Inflammatory macrophage treated with lipopolysaccharide for 4 hours (primary cell): ENCODE measurements at places on chromosomes 6 and 20.
A peak's percentile ranks its signal among the peaks of the same experiment; 100 is the strongest.

DNA sequence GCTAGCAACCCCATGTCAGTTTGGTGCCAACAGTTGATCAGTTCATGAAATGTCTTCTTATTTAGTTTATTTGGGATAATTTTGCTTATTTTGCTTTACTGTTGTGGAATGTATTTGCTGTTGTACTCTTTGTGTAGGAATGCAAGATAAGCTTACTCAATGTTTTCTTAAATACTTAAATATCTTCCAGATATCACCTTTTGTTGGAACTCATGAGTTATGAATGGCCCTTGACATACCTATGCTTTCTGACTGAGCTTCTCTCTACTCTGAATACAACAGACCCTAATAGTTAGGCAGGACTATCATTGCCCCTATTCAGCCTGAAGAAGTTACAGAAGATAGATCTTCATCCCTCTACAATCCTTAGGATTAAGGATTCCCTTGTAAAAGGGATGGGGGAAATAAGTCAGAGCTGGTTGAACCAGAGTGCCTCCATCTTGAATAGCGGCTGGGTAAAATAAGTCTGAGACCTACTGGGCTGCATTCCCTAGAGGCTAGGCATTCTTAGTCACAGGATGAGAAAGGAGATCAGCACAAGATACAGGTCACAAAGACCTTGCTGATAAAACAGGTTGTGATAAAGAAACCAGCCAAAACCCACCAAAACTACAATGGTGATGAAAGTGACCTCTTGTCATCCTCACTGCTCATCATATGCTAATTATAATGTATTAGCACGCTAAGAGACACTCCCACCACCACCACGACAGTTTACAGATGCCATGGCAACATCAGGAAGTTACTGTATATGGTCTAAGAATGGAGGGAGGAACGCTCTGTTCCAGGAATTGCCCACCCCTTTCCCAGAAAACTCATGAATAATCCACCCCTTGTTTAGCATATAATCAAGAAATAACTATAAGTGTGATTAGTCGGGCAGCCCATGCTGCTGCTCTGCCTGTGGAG lies 196.9 kb downstream of the AKAP7 start:
- no peak for DNase-seq

- DNase-seq: no peak
Measured at GRCh38 chr6:14510038-14510437, 392.5 kb downstream of the CD83 start.

GRCh38 chr6:159203304-159204005 lies 34.3 kb downstream of the FNDC1 start:
- DNase-seq: no peak

GRCh38 chr20:361561-361960 lies 14.7 kb downstream of the NRSN2 start:
- no peak for DNase-seq

DNA sequence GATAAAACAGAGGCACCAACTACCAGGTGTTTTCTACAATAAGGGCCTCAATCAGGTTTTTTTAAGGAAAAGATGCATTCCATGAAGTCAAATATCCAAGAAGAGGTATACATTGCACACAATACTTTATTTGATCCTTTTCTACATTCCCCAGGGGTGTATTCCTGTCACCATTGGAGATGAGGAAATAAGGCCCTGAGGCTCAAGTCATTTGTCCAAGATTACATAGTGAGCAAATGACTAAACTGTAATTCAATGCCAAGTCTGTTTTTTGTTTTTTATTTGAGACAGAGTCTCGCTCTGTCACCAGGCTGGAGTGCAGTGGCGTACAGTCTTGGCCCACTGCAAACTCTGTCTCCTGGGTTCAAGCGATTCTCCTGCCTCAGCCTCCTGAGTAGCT lies 69.2 kb upstream of the CDYL start:
- no peak for DNase-seq

GRCh38 chr20:60057866-60058807 lies 99.9 kb downstream of the CDH26 start:
- peak; percentile 60 for DNase-seq

DNA sequence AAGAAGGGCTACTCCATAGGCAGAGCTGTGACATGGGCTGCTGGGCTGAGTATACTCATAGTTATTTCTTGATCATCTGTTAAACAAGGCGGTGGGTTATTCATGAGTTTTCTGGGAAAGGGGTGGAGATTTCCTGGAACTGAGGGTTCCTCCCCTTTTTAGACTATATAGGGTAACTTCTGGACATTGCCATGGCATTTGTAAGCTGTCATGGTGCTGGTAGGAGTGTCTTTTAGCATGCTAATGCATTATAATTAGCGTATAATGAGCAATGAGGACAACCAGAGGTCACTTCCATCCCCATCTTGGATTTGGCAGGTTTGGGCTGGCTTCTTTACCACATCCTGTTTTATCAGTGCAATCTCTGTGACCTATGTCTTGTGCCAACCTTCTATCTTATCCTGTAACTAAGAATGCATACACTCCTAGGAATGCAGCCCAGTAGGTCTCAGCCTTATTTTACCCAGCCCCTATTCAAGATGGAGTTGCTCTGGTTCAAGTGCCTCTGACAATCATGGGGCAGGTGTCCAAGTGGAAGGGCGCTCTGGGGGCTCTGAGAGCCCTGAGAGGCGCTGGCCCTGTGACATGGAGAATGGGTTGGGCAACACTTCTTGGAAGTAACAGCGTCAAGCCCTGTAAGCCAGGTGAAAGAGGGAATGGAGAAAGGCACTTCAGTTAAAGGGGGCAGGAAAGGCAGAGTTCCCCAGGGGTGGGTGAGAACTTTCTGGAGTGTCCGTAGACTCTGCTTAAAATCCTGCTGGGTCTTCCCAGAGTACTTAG lies 354.2 kb upstream of the SULF2 start:
- DNase-seq: no peak

GRCh38 chr6:118101831-118102345 lies 194.8 kb downstream of the SLC35F1 start:
- DNase-seq: no peak

- no peak for DNase-seq
Measured at GRCh38 chr20:16111852-16112412, 461.3 kb downstream of the KIF16B start.

GRCh38 chr20:61307686-61308476 lies 55.8 kb downstream of the CDH4 start:
- DNase-seq: no peak

DNA sequence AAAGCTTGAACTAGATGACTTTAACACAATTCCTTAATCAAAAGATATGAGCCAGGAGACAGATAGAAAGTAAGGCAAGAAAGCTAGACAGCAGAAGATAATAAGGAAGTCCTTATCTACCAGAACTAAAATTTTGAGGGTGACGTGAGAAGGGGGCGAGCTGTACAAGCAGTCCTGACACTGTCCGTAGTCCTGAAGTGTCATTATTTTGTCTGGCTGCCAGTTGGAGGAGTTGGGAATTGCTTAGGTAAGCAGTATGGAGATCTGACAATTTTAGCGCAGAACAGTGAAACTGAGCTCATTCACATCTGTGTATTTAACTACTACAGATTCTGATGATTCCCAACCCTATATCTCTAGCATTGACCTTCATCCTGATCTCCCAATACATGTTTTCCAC lies 25.8 kb upstream of the CEP85L start:
- no peak for DNase-seq

DNA sequence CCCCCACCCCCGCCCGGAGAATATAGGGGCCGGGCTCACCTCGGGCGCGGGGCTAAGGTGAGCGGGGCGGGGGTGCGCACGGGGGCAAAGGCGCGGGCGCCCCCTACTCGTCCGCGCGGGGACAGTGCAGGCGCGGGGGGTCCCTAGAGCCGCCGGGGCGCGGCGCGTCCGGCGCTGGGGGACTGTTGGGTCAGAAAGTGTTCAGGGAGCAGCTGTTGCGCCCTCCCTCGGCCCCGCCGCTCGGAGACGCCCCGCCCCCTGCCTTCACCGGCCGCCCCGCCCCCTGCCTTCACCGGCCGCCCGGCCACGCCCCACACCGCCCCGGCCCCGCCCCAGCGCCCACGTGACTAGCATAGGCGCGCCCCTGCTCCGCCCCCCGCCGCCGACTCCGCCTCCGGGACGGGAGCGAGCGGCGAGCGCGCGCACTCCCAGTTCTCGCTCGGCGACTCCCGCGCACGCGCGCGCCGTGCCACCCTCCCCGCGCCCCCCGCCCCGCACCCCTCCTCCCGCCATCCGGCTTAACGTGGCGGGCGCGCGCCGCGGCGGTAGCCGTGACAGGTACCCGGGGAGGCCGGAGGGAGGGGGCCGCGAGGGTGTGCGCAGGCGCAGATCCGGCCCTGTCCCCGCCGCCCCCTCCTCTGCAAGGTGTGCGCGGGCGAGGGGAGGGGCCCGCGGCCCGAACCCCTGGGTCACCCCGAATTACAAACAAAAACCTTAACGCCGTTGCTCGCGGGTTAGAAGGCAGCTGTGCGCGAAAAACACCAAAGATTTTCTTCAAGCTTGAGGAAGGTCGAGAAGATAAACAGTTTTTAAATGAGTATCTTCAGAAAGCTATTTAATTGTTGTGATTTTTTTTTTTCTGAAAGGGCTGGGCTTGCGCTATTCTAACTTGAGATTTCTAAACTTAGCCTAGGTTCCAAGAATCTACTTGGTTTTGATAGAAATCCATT lies 704 bp upstream of the ZNF217 start:
- DNase-seq: peak; percentile 88

DNA sequence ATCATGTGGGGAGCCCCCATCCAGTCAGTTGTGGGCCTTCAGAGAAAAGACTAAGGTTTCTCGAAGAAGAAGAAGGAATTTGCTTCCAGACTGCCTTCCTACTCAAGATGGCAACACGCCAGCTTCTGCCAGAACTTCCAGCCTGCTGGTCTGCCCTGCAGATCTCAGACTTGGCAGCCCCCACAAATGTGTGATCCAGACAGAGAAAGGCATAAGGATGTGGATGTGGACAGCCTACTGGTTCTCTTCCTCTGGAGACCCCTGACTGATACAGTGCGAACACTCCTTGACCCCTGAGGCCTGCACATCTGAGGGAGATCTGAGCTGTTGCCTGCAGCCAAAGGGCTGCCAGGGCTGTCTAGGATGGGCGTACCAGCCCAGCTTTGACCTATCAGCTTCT lies 8.6 kb downstream of the GABRR1 start:
- DNase-seq: no peak

DNA sequence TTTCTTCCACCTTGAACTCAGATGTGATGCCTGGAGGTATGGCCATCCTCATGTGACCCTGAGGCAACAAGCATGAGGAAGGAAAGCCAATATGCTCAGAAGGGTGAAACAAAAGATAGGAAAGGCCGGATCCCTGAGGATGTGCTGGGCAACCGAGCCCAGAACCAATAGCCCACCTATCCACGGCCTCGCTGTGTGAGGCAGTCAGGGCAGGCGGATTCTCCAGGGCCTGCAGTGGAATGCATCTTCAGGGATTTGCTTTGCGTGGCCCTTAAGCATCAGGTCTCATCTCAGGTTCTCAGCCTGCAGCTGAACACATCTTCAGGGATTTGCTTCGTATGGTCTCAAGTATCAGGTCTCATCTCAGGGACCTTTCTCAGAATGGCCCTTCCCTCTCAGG lies 139.8 kb downstream of the ANKRD60 start:
- no peak for DNase-seq

- peak; percentile 87 for DNase-seq
Measured at GRCh38 chr20:2750491-2751251, 49.8 kb downstream of the CPXM1 start.

DNA sequence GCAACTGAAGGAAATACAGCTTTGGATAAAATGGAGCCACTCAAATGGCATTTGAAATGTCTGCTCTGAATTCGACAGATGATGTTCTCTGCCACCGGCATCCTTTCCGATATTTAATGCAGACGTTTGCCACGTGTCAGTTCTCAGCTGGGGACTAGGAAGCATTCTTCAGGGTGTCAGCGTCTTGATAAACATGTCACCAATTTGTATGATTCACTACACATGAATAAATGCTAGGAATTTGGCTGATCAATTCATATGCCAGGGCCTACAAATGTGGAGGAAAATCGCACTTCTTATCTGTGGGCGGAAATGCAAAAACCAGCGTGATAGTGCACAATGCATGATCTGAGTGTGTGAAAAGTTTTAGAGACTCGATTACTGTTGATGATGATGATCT lies 169.5 kb downstream of the SLC24A3 start:
- no peak for DNase-seq

DNA sequence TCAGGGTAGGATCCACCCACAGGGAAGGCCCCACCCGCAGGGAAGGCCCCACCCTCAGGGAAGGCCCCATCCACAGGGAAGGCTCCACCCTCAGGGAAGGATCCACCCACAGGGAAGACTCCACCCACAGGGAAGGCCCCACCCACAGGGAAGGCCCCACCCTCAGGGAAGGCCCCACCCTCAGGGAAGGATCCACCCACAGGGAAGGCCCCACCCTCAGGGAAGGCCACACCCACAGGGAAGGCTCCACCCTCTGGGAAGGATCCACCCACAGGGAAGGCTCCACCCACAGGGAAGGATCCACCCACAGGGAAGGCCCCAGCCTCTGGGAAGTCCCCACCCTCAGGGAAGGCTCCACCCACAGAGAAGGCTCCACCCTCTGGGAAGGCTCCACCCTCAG lies 40.5 kb downstream of the KCNQ2 start:
- DNase-seq: no peak

DNA sequence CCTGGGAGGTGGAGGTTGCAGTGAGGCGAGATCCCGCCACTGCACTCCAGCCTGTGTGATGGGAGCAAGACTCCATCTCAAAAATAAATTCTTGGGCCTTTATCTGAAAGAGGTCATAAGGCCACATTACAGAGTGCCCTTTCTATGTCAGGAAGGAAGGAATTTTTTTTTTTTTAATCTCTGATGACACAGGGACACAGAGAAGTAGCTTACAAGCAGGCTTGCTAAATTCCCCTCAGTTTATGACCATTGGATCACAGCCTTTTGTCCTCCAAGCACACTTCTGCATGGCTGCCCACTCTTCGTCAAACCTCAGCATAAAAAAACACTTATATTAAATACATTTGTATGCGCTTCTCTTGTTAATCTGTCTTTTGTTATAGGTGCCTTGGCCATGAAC lies 7.5 kb upstream of the IFNGR1 start:
- DNase-seq: peak; percentile 79

- DNase-seq: no peak
Measured at GRCh38 chr20:2805689-2806350, 5.4 kb upstream of the CPXM1 start.

- DNase-seq: no peak
Measured at GRCh38 chr20:41268917-41269652, 48.4 kb downstream of the ZHX3 start.

GRCh38 chr6:44780161-44780560 lies 392.7 kb downstream of the CDC5L start:
- no peak for DNase-seq

GRCh38 chr20:19344341-19344740 lies 131.9 kb downstream of the SLC24A3 start:
- peak; percentile 52 for DNase-seq

- DNase-seq: no peak
Measured at GRCh38 chr20:62444286-62444685, 16.9 kb upstream of the RBBP8NL start.
